ENCODE measurements at places on chromosomes 6 and 20.

GRCh38 chr6:23212398-23212797 lies 643.0 kb downstream of the HDGFL1 start:
- no peaks in the 10 kb centered on the region for H3K36me3 ChIP-seq
- H3K4me3 ChIP-seq, result no peak overlapping the region
- H3K27ac ChIP-seq, result no peak overlapping the region
- DNase-seq, result no peak

DNA sequence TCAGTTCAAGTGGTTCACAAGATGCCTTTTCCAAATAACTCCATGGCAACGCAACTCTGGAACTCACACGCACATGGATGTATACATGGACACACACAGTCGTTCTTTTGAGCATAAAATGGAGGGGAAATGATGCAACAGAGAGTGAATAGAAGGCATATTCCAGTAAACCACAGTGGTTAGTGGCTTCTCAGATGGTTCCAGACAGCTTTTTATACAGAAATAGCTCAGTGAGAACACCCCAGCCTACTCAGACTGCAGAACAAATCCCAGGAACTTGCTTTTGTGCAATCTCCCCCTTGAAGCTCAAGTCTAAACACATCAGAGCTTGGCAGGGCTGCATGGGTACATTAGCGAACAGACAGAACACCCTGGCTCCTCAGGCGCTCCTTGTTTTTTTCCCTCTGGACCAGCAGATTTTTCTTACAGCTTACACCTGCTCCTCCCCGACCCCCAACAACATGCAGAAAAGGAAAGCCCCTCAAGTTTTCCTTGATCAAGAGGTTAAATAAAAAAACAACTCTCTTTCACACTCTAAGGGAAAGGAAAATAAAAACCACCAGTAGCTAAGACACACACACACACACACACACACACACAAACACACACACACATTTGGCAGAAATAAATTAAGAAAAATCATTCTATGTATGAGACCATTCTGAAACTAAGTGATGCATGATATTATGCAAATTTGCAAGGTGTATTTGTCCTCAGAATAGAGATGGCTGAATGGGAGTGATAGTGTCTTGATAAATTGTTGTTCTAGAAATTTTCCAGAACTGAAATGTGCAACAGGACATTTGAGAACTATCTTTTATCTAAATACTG lies 51.2 kb upstream of the RANBP9 start:
- no peak for DNase-seq
- H3K36me3 ChIP-seq, result no peaks in the 10 kb centered on the region
- H3K27ac ChIP-seq, result no peak overlapping the region
- no peaks in the 10 kb centered on the region for H3K27me3 ChIP-seq

GRCh38 chr20:24102290-24102689 lies 113.7 kb upstream of the GGTLC1 start:
- peaks cover 4% of the 10 kb centered on the region for H3K4me1 ChIP-seq
- no peak overlapping the region for H3K4me3 ChIP-seq
- DNase-seq, result no peak
- no peak overlapping the region for H3K27ac ChIP-seq

GRCh38 chr6:166007349-166008263 lies 160.0 kb downstream of the TBXT start:
- no peak overlapping the region for H3K27ac ChIP-seq
- no peak for DNase-seq
- peaks cover 10% of the 10 kb centered on the region for H3K27me3 ChIP-seq
- no peak overlapping the region for H3K4me3 ChIP-seq
- H3K36me3 ChIP-seq, result no peaks in the 10 kb centered on the region
- H3K4me1 ChIP-seq, result no peaks in the 10 kb centered on the region

DNA sequence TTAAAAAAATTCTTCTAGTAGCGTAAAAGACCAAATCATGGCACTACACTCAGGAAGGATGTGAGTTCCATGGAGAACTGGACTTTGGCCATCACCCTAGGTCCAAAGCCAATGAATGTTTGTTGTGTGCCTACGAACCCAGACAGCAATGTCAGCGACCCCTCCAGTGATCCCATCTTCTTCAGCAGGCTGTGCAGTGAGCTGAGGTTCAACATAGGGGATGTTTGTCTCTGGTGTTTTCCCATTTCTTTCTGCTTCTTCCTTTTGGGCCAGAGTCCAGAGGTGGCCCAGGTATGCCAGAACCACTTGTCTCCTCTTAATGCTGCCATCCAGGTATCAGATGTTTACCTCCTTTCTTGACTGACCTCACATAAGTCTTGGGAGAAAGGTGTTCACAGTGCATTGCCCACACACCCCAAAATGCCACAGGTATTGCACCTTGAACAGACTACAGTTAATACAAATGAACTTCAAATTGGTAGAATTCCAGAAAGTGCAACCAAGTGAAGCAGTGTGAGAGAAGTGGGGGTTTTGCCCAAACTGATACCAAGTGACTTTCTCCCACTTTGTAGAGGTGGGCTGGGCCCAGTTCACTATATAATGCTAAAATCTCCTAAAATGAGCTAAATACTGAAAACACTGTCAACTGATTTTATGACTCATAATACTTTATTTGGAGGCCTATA lies 14.1 kb downstream of the KIZ start:
- peaks cover 8% of the 10 kb centered on the region for H3K36me3 ChIP-seq
- no peaks in the 10 kb centered on the region for H3K4me1 ChIP-seq
- H3K27me3 ChIP-seq, result no peaks in the 10 kb centered on the region
- no peak overlapping the region for H3K4me3 ChIP-seq

GRCh38 chr20:40305303-40305702 lies 383.7 kb downstream of the MAFB start:
- H3K36me3 ChIP-seq, result no peaks in the 10 kb centered on the region
- no peak overlapping the region for H3K27ac ChIP-seq
- H3K4me1 ChIP-seq, result no peaks in the 10 kb centered on the region

- H3K36me3 ChIP-seq, result peaks cover 11% of the 10 kb centered on the region
- no peaks in the 10 kb centered on the region for H3K27me3 ChIP-seq
Observed at GRCh38 chr6:155261111-155261900, 2.5 kb upstream of the CLDN20 start.

DNA sequence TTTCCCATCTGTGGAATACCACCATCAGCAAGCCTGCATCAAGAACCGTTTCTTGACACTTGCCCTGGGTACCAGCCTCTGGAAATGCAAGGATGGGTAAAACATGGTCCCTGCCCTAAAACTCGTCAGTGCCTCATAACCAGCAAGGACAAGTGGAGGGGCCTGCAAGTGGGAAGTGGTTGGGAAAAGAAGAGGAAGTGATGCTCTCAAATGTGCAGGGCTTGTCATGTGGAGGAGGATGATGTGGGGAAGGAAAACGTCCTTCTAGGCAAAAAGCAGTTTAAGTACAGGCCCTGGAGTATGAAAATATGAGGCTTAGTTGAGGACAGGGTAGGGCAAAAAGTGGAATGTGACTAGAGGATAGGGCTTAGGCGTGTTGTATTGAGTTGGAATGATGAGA lies 19.0 kb downstream of the RREB1 start:
- no peaks in the 10 kb centered on the region for H3K36me3 ChIP-seq
- H3K27ac ChIP-seq, result no peak overlapping the region
- DNase-seq, result no peak
- H3K4me3 ChIP-seq, result no peak overlapping the region
- H3K4me1 ChIP-seq, result peaks cover 59% of the 10 kb centered on the region

DNA sequence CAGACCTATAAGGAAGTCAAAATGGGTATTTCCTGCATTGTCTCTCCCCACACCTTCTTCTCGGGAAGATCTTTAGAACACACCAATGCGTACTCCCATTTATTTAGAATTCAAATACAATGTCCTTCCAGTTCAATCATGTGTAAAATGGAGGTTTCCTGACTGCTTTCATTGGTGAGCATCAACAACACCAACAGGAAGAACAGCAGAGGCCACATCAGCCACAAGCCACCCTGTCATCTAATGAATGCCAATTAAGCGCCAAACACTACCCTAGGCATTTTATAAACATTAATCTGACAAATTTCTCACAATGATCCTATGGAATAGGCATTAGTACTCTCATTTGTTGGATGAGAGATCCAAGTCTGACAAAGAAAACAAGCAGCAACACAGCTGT lies 68.4 kb upstream of the SMLR1 start:
- H3K4me3 ChIP-seq, result no peak overlapping the region
- DNase-seq, result no peak
- H3K4me1 ChIP-seq, result peaks cover 9% of the 10 kb centered on the region
- no peak overlapping the region for H3K27ac ChIP-seq
- H3K36me3 ChIP-seq, result no peaks in the 10 kb centered on the region

DNA sequence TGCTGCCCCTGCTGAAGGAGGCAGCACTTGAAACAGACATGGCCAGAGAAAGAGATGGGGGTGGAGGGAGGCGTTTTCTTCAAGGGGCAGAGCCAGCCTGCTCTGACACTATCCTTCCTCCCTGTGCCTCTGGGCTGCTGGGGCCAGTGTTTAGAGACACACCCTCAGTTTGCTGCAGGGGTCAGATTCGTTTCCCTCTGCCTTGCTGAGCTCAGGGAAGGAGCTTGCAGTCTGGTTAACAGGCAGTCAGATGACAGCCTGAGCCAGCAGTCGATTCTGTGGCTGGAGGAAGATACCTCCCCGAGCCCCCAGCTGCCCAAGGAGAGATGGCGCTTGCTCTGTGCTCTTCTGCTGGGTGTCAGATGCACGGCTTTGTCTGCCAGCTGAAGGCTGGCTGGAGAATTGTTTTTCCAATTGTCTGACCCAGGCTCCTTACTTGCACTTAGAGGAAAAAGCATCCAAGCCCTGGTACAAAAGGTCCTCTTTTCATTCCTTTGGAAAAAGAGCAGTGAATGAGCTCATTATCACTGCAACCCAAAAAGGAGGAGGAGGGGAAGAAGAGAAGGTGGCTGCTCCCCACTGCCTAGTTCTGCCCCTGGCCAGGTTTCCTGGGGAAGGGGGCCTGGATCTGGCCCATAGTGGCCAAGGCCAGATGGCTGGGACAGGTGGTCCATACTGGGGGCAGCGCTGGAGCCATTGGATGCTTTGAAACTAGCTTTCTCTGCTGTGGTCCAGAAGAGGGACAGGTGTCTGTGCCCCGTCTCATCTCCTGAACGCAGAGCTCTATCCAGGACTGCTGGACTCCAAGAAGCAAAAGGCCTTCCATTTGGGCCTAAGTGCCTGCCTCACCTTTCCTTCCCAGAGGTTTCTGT lies 88.2 kb downstream of the TCP11 start:
- peaks cover 6% of the 10 kb centered on the region for H3K4me1 ChIP-seq
- DNase-seq, result no peak
- H3K27me3 ChIP-seq, result no peaks in the 10 kb centered on the region
- H3K4me3 ChIP-seq, result no peak overlapping the region

GRCh38 chr6:139145661-139146060 lies 10.8 kb downstream of the HECA start:
- no peak overlapping the region for H3K27ac ChIP-seq
- H3K4me3 ChIP-seq, result peak overlapping the region; percentile 8
- H3K36me3 ChIP-seq, result no peaks in the 10 kb centered on the region
- no peak for DNase-seq

DNA sequence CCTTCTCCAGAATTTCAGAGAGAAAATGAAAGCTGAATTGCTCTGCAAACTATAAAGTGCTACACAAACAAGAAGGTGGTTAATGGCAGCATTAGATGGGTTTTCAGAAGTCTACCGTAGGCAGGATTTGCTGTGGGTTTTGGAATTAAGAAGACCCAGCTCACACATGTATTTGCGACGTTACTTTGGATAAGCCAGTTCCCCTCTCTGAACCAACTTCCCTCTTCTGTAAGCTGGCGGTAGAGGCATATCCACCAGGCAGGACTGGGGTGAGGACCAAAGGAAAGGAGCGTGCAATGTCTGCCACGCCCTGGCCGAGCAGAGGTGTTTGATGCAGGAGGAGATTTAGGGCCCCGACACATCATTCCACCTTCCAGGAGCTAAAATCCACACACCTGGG lies 6.9 kb downstream of the RSPO4 start:
- no peak for DNase-seq
- no peak overlapping the region for H3K27ac ChIP-seq
- H3K36me3 ChIP-seq, result no peaks in the 10 kb centered on the region
- H3K4me1 ChIP-seq, result no peaks in the 10 kb centered on the region

- no peak overlapping the region for H3K4me3 ChIP-seq
- no peaks in the 10 kb centered on the region for H3K27me3 ChIP-seq
- H3K4me1 ChIP-seq, result no peaks in the 10 kb centered on the region
- H3K27ac ChIP-seq, result no peak overlapping the region
- DNase-seq, result no peak
- H3K36me3 ChIP-seq, result no peaks in the 10 kb centered on the region
Observed at GRCh38 chr20:21496452-21496851, 17.4 kb downstream of the NKX2-2 start.

GRCh38 chr20:62792940-62793756 lies 3.1 kb upstream of the MRGBP start:
- no peaks in the 10 kb centered on the region for H3K27me3 ChIP-seq
- H3K4me1 ChIP-seq, result peaks cover 22% of the 10 kb centered on the region
- H3K36me3 ChIP-seq, result no peaks in the 10 kb centered on the region
- H3K27ac ChIP-seq, result peak overlapping the region; percentile 94
- H3K4me3 ChIP-seq, result peak overlapping the region; percentile 76

DNA sequence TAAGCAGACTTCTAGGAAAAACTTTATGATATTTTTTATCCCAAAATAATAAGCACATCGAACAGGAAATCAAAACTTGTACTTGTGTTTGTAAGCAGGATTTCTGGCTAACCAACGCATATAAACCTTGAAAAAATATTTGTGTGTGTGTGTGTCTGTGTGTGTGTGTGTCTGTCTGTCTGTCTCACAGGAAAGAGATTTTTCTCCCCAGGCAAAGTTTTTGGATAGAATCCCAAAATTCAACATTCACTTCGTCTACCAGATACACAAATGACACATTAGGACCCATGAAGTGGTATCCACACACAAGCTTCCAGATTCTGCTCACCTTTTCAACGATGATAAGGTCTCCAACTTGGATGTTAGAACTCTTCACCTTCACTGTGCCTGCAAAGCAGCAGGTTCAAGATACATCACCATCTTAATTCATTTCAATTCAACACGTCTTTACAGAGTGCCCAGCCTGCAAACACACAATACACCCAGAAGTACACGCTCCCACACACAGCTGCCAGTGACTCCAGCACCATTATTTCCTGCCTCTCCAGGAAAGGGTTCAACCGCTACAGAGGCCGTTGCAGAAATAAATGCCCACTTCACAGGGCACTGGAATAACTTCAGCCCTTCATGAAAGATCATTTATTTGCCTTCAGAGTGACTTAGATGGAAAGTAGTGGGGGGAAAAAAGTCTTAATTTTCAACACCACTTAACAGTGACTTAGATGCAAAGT lies 70.9 kb downstream of the ATP9A start:
- no peaks in the 10 kb centered on the region for H3K36me3 ChIP-seq
- no peaks in the 10 kb centered on the region for H3K27me3 ChIP-seq
- H3K4me1 ChIP-seq, result no peaks in the 10 kb centered on the region
- H3K4me3 ChIP-seq, result no peak overlapping the region
- no peak overlapping the region for H3K27ac ChIP-seq

All from CD8-positive, alpha-beta memory T cell (primary cell).